ENCODE measurements at places on chromosomes 2 and 18.

DNA sequence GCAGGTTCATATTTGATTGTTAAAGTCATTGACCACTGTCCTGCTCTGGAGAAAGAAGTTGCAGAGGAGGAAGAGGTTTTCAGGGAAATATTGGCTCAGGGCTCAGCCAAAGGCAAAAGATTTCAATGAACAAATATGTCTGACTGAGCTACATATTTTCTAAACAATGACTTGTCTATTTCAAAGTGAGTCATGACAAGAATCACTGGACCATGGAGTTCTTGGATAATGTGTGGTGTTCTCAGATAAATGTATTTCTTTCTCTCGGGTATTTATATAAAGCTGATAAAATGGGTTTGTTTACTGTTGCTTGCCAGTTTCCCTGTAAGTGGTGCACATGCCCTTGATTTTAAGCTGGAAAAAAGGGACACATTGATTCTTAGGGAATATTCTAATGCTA, 34.3 kb upstream of the RMP24 start:
- no peak for DNase-seq

DNA sequence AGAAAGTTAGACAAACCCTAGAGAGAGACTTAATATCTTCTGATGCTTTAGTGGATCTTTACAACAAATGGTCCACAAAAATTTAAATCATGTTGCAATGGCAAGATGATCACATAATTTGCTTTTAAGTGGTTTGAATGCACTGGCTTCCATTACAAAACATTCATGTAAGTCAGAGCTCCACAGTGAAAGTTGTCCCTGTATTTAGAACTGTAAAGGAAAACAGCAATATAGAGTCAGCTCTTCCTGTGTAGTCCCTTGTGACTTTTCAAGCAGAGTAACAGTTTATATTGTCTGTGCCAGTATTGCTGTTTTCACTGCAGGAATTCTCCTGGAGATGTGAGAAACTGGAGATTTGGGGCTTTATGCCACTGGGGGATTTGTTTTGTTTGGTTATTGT, 77.7 kb downstream of the MEIS1 start:
- no peak for DNase-seq

DNA sequence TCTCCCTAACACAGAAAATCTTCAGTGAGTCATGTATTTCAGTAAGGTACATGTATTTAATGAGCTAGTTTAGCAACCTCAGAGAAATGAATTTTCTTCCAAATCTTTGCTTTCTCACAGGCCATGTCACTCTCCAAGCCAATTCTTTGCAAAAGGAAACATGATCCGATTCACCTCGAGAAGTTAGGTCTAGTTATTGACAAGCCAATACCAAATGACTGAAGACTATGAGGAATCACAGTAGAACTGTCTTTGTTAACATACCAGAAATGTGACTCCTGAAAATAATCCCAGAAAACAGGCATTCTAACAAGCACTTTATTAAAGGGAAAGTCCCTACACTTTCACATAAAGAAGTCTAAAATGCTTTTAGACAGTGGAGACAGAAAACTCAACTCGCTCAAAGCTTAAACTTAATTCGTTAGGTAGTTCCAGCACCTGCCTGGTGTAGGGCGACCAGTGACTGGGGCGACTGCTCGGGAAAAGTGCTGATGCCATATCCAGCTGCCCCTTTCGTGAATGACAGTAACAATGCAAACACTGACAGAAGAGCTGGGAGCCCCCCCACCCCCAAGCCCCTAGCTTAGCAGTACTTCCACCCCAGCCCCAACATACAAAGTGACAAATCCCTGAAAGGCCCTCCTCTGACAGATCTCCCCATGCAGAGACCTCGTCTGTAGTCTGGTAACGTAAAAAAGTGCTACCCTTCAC, 1.8 kb downstream of the MEMO1 start:
- peak; percentile 20 for DNase-seq

DNA sequence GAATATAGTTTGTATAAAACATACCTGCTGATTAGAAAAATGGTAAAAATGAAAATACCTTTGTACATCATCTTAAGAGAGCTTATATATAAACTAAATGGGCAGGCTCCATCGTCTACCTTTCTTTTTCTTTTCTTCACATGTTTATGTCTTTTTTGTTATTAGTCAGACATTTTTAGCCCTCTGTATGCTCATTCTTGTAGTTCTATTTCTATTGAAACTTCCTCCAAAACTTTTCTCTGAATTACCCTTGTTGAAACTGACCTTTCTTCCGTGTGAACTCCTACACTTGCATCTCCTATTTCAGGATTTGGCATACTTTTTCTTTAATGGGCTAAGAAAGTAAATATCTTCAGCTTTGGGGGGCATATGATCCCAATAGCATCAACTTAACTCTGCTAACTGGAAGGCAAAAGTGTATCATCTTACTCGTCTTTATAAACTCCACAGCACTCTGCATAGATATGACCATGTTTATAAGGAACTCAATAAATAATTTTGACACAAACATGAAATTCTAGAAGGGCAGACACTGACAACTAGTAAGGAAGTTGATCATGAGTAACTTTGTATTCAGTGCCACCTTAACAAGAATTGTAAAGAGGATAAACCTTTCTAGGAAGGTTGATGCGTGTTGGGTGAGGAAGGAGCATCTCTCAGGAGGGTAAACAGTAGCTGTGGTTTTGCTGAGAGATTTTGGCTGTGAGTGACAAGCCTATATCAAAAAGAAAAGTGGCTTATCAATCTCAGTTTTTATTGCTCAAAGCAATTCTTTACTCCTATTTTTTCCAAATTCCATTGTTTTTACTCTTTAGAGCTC, 127.6 kb downstream of the PIK3C3 start:
- no peak for DNase-seq

GRCh38 chr2:85675866-85676548, 8.0 kb upstream of the SFTPB start:
- no peak for DNase-seq

GRCh38 chr2:106115250-106115649, 78.9 kb downstream of the UXS1 start:
- no peak for DNase-seq

GRCh38 chr2:160363961-160364360, 129.6 kb downstream of the RBMS1 start:
- no peak for DNase-seq

GRCh38 chr2:233063976-233064411, 3.9 kb downstream of the INPP5D start:
- DNase-seq: no peak

GRCh38 chr2:228615496-228615895, 434.0 kb upstream of the SPHKAP start:
- no peak for DNase-seq

- peak; percentile 88 for DNase-seq
These were observed 1.4 kb downstream of the WNT6 start for GRCh38 chr2:218860950-218861381.

DNA sequence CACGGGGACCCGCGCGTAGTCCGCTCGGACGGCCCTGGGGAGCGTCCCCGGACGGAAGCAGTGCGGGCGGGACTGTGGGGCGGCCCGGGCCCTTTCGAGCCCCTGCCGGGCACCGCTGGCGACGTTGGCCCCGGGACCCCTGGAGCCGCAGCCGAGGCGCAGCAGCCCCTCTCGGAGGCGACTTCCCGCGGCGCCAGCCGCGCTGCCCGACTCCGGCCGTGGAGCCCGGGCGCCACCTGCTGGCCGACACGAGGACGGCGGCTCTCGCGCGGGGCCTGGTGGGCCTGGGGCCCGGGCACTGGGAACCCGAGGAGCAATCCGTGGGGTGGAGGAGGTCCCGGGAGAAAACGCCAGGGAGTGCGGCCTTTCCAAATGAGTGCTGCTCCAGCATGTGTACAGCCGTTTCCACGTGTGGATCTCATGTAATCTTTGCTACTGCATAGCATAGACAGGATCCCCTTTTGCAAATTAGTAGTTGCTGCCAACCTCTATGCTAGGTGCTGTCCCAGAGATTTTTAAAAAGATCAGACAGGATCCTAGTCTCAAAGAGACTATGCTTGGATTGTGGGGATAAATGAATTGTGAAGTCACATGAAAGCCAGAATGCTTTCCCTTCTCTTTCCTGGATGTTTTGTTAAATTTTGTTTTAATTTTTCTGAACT, 4.0 kb downstream of the ID2 start:
- DNase-seq: peak; percentile 79

- no peak for DNase-seq
These were observed 456.9 kb upstream of the TNP1 start for GRCh38 chr2:217316743-217317142.

DNA sequence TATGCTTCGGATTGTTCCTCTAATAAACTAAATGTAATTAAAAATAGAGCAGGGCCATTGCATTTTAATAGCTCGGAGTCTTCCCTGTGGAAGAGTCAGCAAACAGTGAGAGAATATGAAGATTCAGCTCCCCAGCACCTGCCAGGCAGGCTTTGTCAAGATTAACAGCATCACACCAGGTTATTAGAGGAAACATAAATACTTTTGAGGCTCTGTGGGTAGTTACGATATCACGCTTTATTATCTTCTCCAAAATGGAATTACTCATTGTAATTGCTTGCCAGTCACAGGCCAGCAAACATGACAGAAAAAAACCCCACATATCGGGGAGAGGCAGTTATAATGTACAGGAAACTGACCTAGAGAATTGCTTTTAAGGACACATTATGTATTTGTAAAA, 303.9 kb downstream of the CPS1 start:
- no peak for DNase-seq

GRCh38 chr2:1601067-1601412, 143.3 kb downstream of the PXDN start:
- DNase-seq: no peak

DNA sequence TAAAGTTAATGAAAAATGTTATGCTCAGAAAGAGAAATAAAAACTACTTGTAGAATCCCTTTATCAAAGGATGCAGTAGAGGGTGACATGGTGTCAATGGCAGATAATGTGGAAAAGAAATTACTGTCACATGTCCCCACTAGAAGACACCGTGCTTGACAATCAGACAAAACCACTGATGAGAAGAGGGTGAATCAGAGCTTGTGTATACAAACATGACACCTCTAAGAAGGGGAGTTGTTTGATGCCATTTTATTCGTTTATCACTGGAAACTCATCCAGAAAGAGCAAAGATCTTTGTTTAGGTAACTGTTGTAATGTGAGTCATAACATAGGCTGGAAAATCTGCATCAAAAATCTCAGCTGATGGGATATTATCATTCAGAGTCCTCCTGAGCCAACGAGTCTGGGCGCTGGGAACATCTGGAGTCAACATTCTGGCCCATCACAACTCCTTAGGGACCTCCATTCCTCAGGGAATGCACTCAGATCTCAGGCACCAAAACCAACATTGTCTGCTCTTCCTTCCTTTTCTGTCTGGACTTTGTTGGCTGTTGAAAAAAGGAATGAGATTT, 49.5 kb upstream of the RAB12 start:
- DNase-seq: no peak

DNA sequence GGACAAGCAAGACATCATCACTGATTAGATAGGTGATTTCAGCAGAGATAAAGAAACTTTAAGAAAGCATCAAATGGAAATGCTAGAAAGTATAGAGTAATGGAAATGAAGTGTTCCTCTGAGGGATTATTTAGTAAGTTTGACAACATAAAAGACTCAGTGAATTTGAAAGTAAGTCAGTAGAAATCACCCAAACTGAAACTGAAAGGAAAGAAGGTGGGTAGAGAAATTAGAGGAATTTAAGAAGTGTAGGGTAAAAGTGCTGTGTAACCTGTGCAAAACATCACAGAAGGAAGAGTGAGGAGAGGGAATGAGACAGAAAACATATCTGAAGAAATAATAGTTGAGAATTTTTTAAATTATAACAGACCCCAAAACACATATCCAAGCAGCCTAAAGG, 343.1 kb downstream of the CBLN2 start:
- DNase-seq: no peak

DNA sequence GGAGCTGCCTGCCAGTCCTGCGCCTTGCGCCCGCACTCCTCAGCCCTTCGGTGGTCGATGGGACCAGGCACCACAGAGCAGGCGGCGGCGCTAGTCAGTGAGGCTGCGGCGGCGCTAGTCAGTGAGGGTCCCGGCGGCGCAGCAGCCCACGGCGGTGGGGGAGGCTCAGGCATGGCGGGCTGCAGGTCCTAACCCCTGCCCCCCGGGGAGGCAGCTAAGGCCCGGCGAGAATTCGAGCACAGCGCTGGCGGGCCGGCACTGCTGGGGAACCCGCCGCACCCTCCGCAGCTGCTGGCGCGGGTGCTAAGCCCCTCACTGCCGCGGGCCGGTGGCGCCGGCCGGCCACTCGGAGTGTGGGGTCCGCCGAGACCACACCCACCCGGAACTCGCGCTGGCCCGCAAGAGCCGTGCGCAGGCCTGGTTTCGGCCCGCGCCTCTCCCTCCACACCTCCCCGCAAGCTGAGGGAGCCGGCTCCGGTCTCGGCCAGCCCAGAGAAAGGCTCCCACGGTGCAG, 867.4 kb downstream of the DSC3 start:
- no peak for DNase-seq

DNA sequence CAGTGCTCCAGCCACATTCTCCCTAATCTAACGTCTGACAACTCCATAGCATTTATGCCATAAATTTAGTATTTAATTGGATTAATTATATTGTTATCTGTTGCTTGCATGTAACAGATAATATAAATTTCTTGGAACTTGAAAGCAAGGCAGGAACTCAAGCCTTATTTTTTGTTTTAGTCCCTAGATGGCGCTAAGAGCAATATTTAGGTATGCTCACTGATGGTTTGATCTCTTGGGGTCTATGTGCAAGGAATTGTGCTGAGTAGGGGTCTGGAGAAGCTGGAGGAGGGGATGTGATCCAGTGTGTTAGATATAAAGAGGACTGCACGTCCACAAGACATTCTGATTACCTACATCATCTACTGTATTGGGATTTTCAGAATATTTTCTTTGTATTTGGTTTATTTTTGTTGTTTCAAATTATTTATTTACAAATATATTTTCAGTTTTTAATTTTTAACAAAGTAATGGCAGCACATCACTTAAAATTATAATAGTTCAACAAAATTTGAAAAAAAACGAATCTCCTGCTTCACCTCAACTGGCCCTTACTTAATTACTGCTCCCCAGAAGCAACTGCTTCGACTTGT, 32.8 kb downstream of the KATNAL2 start:
- peak; percentile 16 for DNase-seq

DNA sequence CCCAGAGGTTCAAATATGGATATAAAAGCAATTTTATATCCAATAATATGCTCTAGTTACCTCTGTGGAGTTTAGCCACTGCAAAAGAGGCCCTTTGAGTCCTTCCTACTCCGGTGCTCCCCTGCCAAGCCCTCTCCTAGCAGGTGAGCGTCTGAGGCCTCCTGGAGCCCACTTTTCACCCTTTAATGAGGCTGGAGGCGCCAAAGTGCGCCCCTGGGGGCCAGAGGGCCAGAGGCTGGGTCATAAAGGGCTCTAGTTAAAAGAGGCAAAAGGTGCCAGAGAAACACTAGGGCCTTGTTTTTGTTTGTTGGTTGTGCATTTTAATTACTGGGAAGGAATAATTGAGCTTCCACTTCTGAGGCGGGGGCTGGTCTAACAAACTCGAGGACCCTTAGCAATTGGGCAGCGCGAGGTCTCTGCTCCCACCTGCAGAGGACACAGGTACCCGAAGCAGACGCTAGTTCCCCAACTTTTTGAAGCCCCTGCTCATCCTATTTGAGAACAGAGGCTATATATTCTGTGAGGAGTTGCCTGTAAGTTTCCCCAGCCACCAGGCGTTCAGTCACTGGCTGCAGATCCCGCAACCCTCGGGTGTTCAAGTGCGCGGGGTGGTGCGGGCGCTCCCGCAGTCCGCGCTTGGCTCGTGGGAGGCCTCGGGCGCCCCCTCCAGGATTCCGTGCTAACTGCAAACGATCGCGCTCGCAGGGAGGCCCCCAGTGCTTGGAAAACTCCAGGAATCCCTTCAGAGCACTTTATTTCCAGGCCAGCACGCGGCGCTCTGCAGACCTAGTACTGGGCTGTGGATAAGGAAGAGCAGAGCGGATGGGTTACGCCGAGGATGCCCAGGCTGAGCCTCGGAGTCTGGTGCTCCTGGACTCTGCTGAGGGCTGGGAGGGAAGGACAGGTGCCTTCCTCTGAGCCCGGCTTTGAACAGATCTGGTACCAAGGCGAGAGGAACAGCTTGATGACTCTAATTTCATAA, 14.1 kb downstream of the MSGN1 start:
- peak; percentile 68 for DNase-seq
